ENCODE measurements at places on chromosomes 5 and 9.

DNA sequence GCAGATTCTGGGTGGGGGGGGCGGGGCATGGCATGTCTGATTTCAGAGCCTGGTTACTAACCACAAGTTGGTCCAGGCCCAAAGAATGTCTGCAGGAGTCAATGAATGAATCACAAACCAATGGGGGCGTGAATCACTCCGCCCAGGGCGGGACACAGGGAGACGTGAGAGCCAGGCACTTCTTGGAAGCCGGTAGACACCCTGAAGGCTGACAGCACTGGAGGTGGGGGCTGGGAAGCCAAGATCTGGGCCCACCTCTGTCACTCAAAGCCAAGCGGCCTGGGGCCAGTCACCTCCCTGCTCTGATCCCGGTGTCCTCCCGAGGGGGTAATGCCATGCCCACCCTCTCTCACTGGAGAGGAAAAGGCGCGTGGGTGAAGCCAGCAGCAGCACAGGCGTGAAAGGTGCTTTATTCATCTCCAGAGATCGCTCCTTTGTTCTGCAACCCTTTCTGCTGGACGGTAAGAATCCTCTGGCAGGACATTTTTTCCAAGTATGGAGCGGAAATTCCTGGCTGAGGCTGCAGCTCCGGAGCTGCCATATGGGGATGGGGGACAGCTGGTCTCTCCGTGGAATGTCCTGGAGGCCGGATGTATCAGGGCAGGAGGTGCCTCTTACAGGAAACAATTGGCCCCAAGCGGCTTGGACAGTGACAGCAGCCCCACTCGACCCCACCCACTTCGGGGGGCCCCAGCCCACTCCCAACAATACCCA lies 85.0 kb downstream of the STK10 start:
- DNase-seq: no peak

DNA sequence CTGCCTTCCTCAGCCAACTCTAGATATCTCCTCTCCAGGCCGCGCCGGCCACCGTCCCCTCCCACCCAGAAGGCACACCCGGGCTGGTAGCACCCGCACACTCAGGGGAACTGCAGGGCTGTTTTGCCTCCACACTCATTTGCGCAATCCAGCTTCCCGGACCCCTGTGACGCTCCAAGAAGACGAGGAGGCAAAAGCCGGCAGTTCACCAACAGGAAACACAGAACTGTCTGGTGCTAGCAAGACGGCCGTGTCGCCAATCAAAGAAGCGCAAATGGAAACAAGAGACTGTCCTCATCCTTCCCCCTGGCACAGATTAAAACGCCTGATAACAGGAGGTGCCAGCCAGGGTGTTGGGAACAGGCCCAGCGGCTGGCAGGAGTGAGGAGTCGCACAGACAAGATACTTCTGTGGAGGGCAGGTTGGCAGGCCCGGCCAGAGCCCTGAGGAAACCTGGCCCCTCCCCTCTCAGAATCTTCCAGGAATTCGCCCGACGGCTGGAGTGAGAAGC lies 7.8 kb downstream of the AGPAT2 start:
- no peak for DNase-seq

- DNase-seq: no peak
These were observed 143.3 kb upstream of the LMX1B start for GRCh38 chr9:126470241-126470993.

- DNase-seq: no peak
These were observed 52.4 kb downstream of the FBXW11 start for GRCh38 chr5:171953860-171954701.

GRCh38 chr5:88502179-88503040 lies 233.8 kb upstream of the TMEM161B start:
- DNase-seq: no peak

DNA sequence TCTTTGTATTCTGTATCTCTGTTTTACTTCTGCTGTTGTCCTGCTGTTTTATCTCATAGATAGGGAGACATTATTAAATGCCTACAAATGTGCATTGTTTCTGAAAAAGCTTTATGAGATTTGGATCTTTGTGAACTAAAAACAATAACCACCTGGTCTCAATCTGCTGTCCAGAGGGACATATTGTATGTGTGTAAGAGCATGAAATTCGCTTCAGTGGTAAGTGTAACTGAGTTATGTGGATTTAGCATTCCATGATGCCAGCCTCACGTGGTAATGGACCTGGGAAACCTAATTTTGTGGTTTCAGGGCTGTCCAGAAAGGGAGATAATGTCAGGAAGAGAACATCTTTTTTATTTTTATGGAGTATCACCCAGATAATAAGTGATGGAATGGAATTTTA lies 119.3 kb downstream of the GDNF start:
- DNase-seq: no peak

GRCh38 chr5:177491429-177491945 lies 5.9 kb downstream of the PDLIM7 start:
- no peak for DNase-seq

DNA sequence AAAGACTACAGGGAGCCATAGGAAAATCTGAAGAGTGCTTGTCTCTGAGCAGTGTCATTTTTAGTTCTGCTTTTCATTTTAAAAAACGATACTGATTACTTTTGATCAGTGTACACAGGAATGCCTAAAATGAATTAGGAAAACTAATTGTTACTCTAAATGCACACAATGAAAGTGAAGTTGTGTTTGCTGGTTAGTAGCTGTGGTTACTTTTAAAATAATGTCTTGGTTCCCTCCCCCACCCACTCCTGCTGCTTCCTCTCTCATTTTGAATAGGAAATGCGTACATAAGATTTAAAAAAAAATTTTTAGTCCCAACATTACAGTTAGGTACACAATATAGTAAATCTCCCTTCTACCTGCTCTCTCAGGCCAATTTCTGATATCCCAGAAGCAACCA lies 47.5 kb upstream of the PLPP1 start:
- no peak for DNase-seq

DNA sequence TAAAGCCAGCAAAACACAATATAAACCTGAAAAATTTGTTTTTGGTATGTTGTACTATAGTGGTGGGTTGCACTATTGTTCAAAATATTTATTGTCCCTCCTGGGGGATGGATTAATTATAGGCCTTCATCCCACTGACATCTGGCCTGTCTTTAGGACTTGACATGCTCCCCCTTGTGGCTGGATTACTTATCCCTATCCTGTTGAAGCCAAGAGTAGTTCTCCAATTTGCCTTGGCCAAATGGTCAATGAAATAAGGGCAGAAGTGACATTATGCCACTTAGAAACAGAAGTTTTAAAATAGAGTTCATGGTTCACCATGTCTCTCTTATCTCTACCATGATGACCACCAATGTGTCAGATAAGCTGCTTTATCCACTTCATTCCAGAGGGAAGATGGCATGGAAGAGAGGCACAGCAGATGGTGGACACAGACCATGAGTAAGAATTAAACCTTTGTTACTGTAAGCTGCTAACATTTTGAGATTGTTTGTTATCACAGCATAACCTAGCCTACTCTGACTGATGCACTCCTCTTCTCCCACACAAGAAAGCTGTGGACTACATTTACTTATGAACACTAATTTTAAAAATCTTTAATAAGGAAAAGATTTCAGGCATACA lies 29.2 kb upstream of the ARHGEF28 start:
- DNase-seq: no peak

Data from stimulated activated CD4-positive, alpha-beta T cell treated with anti-CD3 and anti-CD28 coated beads, Interleukin-2, amount 100 ng/mL, for 4 hours (primary cell).